ENCODE measurements at places on chromosomes 7 and 10. TPM values are rescaled to one million over a fixed set of nuclear protein-coding genes. Genes with fewer than 3 reads are reported as not detected.

GRCh38 chr10:48455055-48455391 is 148.5 kb downstream of the MAPK8 start:
- peaks cover under 1% of the 10 kb centered on the region for H3K27me3 ChIP-seq
- DNase-seq: no peak

DNA sequence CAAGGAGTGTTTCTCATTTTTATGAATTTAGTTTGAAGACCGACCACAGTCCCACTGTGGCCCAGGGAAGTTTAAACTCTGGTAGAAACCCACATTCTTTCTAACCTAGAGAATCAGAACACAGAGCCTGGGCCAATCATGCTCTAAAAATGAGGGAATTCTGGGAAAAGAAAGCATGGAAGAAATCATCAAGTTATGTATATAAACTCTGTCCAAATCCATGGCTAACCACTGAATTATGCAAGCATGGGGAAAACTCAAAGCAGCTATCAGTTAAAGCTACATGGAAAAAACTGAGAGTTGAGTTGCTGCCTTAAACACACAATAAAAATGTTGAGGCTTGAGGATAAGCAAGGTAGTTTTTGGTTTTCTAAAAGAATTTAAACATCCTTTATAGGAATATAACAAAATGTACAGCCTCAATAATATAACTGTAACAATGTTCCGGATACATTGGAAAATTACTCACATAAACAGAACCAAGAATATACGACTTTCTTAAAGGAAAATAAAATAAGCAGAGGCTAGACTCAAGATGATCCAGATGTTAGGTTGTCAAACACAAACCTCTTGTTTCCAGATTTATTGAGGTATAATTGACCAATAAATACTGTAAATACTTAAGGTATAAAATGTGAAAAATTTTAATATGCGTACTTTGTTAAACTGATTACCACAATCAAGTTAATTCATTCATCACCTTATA is 311.2 kb upstream of the GNAI1 start:
- no peaks in the 10 kb centered on the region for H3K4me1 ChIP-seq
- DNase-seq: no peak
- H3K27me3 ChIP-seq: peaks cover 2% of the 10 kb centered on the region
- no peak overlapping the region for H3K27ac ChIP-seq
- no peaks in the 10 kb centered on the region for H3K36me3 ChIP-seq

DNA sequence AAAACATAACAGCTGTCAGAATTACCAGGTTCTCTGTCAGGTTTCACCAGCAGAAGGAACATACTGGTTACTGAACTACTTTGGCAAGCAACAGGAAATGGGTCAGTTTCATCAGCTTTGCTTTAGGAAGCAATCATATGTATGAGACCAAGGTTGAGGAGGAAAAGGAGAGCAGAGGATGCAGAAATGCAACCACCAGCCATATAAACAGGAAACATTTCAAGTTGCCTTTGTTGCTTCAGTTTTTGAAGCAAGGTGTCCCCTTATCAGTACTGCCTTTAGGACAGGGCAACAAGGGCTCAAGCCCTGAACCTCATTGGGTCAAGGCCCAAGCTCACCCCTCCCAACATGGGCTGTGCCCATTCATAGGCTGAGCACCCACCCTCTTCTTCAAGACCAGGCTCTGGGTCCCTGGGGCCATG is 10.2 kb downstream of the HIPK2 start:
- peak overlapping the region; percentile 94 for H3K27ac ChIP-seq
- peaks cover 26% of the 10 kb centered on the region for H3K36me3 ChIP-seq
- DNase-seq: peak; percentile 51
- H3K4me3 ChIP-seq: peak overlapping the region; percentile 28

DNA sequence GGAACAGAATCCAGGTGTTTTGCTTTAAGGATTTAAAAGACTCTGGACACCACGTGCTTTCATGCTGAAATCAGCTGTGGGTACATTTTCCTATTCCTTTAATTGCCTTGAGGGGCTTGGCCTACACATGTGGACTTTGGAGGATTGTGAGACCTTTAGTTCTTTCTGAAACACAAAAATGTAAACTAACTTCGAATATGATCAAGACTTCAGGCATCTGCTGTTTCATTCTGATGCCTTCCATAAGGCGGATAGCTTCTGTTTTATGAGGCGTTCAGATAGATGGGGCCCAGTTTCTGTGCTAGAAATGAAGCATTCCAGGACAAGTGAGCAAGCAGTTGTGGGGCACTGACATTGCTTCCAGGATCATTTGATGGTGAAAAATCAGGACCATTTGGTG is 1.5 kb upstream of the NOBOX start:
- no peaks in the 10 kb centered on the region for H3K4me1 ChIP-seq
- H3K27ac ChIP-seq: no peak overlapping the region
- H3K27me3 ChIP-seq: peaks cover 10% of the 10 kb centered on the region
- DNase-seq: no peak

- no peaks in the 10 kb centered on the region for H3K4me1 ChIP-seq
- no peaks in the 10 kb centered on the region for H3K36me3 ChIP-seq
- DNase-seq: no peak
- no peak overlapping the region for H3K27ac ChIP-seq
- H3K27me3 ChIP-seq: peaks cover 2% of the 10 kb centered on the region
These were observed 41.2 kb downstream of the TNS3 start for GRCh38 chr7:47540387-47541350.

DNA sequence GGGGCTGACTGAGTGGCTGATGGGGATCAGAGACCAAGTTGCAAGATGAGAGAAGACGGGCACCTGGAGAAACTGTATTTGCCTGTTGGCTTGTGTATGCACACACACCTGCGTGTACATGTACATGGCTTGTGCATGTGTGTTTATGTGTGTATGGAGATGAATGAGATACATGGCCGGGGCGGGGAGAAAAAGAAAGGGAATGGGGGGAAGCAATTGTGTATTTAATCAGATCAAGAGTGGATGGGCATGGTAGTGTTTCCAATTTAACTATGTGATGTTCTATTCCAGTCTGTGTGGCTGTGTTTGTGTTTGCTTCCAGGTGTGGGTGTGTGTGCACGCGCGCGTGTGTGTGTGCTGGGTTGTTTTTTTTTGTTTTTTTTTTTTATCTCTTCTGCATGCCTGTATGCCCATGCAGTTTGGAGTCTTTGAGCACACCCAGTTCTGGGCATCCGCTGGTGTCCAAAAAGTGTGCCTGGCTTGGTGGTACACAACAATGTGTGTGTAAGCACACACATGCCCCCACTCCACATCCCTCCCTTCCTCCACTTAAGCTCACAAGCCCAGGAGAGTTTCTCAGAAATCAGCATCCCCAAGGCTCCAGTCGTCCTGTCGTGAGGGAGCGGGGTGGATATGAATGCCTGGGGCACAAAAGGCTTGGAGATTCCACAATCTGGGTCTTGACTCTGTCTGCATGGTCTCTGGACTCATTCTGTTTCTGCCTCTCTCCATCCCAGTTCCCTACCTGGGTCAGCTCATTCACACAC is 2.5 kb upstream of the VGF start:
- H3K4me3 ChIP-seq: no peak overlapping the region
- peaks cover 72% of the 10 kb centered on the region for H3K27me3 ChIP-seq
- H3K36me3 ChIP-seq: no peaks in the 10 kb centered on the region
- H3K4me1 ChIP-seq: peaks cover 62% of the 10 kb centered on the region
- no peak overlapping the region for H3K27ac ChIP-seq

The GDF2 gene
- total RNA-seq: not detected

DNA sequence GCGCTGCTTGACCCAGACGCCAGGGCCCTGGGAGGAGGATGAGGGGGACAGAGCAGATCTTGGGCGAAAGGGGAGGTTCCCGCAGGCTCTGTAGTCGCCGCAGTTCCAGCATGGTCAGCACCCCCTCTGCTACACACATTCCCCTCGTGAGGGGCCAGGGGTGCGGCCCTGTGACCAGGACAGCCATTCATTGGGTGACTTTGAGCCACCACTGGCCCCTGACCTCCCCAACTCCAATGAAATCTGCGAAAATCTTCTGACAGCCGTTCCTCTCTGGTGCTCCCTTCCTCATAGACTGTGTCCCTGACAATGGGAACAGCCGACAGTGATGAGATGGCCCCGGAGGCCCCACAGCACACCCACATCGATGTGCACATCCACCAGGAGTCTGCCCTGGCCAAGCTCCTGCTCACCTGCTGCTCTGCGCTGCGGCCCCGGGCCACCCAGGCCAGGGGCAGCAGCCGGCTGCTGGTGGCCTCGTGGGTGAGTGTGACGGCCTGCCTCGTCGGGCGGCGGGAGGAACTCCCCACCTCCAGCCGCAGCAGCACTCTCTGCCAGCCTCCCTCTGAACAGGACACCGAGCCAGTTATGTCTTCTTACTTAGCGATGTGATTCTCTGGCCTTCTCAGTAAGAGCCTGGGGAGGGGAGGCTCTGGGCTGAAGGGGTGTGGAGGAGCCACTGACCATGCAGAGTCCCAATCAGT is 825 bp downstream of the TMEM176A start:
- peaks cover 8% of the 10 kb centered on the region for H3K4me1 ChIP-seq
- peaks cover 49% of the 10 kb centered on the region for H3K27me3 ChIP-seq
- H3K27ac ChIP-seq: no peak overlapping the region
- no peaks in the 10 kb centered on the region for H3K36me3 ChIP-seq
- no peak for DNase-seq

DNA sequence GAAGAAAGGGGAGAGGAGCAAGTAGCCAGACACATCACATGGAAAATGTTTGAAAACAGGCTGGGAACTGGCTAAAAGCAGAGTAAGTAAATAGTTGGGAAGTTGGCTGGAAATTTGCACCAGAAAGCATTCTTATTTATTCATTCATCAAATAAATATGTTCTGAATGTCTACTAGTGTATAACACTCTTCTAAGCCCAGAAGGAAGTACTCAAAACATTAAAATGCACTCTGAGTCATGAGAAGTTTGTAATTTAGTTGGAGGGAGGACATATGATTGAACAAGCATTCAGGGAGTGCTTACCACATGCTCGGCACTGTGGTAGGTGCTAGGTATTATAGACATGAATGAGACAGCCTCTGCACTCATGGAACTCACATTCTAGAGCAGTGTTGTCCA is 37.0 kb upstream of the CNNM1 start:
- H3K27ac ChIP-seq: no peak overlapping the region
- DNase-seq: no peak
- H3K4me3 ChIP-seq: no peak overlapping the region
- no peaks in the 10 kb centered on the region for H3K36me3 ChIP-seq
- H3K4me1 ChIP-seq: no peaks in the 10 kb centered on the region

DNA sequence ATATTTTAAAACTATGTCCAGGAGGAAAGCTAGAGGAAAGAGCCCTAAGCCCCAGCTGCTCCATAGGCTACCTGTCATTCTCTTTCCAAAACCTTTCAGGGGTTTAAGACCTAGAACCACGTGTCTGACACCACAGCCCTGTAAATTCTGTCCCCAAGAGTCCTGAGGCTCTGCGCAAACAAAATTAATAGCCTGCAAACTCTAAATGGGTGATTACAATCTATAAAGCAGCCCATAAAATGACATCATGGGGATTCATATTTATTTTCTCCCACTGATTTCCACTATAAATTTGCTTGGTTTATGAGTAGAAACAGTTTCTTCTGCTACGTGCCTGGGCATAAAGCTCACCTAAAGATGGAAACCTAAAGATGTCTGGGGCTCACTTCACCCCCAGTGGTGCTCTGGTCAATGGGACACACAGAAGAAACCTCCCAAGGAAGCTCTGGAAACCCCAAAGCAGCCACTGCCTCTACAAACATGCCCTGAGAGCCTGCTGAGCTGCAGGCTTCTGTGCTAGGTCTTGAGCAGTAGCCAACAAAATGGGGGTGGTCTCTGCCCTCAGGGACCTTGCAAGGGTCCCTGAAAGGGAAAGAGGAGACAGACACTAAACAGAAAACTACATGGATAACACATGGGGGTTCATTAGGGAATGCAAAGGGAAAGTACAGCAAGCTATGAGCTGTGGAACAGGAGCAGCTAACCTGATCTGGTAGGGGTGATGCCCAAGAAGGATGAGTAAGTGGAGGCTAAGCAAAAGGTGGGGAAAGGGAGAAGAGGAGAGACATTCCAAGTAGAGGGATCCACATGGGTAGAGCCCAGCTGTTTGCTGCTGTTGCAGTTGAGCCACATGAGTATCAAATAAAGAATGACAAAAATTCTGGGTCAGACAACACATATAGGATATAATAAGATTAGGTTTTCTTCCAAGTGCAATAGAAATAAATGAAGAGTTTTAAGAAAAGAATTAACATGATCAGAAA is 331.7 kb downstream of the KCNMA1 start:
- H3K36me3 ChIP-seq: no peaks in the 10 kb centered on the region
- no peaks in the 10 kb centered on the region for H3K4me1 ChIP-seq
- DNase-seq: no peak

The IFIT2 gene
- total RNA-seq: 7.3 TPM

Data from activated CD8-positive, alpha-beta T cell treated with anti-CD3 and anti-CD28 coated beads, Interleukin-2, amount 10 ng/mL, durations not matched to agents 7 days and 5 days (primary cell).